Mesenchymal stem cell (in vitro differentiated cells and primary cell): ENCODE measurements at places on chromosomes 6 and 20.
A peak's percentile ranks its signal among the peaks of the same experiment; 100 is the strongest.

- no peak for DNase-seq
These were observed 841.1 kb upstream of the MANEA start for GRCh38 chr6:94736236-94736635.

- no peak for DNase-seq
These were observed 2.8 kb downstream of the RTN4IP1 start for GRCh38 chr6:106626485-106626884.

GRCh38 chr6:137165375-137166246 lies 7.8 kb downstream of the IL22RA2 start:
- DNase-seq = no peak

GRCh38 chr20:37276494-37277252 lies 12.8 kb upstream of the MANBAL start:
- peak; percentile 51 for DNase-seq

DNA sequence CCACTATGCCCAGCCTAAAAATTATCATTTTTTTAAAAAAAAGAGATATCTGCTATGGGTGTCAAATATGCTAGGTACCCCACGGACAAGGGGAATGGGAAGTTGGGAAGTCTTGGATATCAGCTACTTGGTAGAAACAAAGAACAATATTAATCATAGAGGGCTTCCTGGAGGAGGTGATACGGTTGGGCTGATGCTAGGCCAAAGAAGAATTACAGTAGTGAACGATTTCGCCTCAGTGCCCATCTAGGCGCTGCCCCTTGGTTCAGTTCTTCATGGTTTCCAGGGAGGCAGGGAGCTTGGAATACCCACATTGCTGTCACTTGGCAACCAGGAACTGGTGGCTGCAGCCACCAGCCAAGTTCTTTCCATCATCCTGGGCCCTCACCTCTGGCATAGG lies 5.5 kb upstream of the PSMF1 start:
- DNase-seq = no peak

- DNase-seq = no peak
These were observed 441.2 kb upstream of the DEFB115 start for GRCh38 chr20:30816182-30816645.

DNA sequence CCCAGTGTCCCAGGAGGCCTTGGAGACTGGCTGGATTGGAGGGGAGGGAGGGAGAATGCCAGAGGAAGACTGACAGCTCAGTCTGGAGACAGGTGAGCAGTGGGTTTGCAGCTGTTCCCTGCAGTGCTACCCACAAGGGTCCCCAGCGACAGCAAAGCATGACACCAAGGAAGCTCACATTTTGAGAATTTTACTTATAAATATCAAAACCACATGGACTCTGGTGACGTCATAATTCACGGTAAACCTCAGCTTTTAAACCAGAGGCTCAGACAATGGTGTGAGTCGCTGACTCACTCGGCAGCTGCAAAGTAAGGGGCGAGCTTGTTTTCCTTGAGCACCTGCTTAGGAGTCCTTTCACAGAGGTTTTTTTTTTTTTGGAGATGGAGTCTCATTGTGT lies 65.2 kb downstream of the THBS2 start:
- peak; percentile 42 for DNase-seq

- DNase-seq = no peak
These were observed 70.0 kb downstream of the HDDC2 start for GRCh38 chr6:125231574-125232343.

- no peak for DNase-seq
These were observed 157.8 kb downstream of the OR2B2 start for GRCh38 chr6:27754408-27754782.

GRCh38 chr6:35185971-35186370 lies 27.8 kb upstream of the SCUBE3 start:
- DNase-seq = no peak

DNA sequence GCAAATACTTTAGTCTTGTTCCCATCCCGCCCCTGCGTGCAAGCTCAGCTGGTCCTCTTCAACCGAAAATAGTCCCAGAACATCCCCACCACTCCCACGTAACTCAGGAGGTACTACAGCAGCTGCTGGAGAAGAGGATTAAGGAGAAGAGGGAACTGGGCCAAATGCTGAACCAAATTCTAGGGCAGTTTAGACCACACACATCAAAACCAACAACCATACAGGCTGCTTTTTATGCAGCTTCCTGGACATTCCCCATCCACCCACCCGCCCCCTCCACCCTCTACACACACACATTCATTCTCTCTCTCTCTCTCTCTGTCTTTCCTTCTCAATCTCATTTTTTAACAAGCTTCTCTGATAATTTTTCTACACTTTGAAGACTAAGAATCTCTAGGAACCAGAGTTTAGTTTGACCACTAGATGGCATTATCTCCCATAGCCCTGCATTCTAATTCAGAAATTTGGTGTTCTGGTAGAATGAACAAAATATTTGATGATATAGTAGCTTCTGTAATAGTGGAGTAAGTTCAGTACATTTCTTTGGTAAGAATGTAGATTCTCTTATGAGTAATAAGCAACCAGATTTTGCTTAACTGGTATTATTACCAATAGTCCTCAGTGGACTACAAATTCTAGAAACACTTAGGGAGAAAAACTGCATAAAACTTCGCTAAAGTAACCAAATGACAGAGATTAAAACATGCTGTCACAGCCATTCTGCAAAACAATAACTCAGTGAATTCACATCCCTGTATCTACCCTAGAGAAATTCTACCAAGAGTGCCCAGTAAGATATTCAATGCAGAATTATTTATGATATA lies 52.1 kb upstream of the BEND6 start:
- peak; percentile 46 for DNase-seq

DNA sequence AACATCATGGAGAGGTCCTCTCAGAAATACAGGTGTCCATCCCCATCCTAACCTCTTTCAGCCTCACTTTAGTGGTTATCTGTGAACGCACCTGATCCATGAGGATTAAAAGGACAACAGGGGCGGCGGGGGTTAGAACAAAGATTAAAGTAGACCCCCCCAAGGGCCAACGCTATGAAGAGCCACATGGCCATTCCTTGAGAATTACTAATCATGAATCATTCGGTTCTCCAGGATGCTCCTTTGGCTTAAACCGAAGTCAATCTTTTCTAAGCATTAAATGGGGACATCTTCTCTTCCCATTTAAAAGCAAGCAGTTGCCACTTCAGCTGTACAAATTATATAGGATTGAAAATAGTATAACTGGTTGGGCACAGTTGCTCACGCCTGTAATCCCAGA lies 212.4 kb downstream of the GMPR start:
- DNase-seq = no peak

- no peak for DNase-seq
These were observed 20.5 kb downstream of the DNAJC5 start for GRCh38 chr20:63915471-63915870.

DNA sequence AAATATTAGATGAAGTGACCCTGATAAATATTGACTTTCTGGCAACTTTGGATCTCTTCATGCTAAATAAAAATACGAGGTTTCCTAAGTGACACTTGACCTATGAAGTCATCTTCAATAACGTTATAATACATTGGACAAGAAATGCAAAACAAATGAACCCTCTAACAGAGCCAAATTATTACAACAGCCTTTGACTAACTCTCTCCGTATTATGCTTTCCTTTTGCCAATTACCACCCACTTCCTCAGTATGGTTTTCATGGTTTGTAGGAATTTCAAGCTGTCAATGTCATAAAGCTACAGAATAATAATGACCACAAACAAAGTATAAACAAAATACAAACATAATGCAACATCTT lies 210.5 kb downstream of the MOXD1 start:
- DNase-seq = peak; percentile 61

DNA sequence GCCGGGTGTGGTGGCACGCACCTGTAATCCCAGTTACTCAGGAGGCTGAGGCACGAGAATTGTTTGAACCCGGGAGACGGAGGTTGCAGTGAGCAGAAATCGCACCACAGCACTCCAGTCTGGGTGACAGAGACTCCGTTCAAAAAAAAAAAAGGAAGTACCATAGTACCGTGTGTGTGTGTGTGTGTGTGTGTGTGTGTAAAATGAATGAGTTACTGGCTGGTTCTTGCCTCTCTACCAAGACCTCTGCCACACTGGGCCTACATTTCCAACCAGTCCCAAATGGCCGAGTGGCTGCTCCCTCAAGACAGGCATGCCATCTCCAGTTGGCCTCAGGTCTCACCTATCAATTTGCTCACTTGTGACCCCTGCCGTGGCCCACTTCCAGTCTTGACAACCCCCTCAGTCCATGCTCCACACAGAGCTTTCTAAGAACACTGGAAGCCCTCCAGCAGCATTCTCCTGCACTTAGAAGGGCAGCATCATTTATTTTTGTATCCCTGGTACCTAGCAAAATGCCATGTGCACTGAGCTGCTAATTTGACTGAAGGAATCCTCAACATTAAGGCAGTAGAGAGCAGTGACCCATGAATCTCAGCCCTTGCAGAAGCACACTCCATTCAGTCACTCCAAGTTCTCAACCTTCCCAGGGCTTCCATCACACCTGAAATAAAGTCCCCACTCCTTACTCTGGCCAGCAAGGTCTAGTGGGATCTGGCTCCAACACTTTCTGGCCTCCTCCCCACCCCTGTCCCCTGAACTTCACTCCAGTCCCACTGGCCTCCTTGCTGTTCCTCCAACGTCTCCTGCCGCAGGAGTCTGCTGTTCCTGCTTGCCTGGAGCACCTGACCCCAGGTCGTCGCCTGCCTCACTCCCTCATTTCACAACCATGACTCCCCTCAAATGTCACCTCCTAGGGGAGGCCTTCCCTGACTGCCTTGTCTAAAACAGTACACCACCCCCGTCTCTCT lies 29.9 kb downstream of the COX4I2 start:
- DNase-seq = no peak

DNA sequence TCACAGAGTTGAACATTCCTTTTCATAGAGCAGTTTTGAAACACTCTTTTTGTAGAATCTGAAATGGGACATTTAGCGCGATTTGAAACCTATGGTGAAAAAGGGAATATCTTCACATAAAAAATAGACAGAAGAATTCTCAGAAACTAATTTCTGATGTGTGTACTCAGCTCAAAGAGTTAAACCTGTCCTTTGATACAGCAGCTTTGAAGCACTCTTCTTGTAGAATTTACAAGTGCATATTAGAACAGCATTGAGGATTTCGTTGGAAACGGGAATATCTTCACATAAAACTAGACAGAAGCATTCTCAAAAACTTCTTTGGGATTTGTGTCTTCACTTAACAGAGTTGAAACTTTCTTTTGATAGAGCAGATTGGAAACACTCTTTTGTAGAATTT lies 650.7 kb upstream of the ZNF337 start:
- no peak for DNase-seq

GRCh38 chr6:40484066-40484465 lies 103.1 kb downstream of the LRFN2 start:
- no peak for DNase-seq

DNA sequence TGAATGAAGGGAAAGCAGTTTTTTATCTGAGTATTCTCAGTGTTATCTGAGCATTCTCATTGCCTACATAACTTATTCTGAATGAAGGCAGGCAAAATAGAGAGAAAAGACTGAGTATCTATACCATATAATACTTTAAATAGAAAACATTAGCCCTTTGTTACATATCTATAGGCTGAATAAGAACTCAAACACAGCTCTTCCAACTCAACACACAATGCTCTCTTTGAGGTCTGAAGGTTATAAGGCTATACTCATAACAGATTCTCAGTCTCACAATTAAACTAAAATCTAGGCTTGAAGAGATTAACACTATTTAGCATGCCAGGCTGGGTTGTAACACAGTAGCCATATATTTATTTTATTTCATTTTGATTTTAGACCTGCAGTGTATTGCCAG lies 56.9 kb downstream of the EYS start:
- no peak for DNase-seq

GRCh38 chr20:5652626-5653553 lies 97.3 kb upstream of the SHLD1 start:
- peak; percentile 41 for DNase-seq

GRCh38 chr20:33578510-33578909 lies 83.6 kb upstream of the C20orf144 start:
- no peak for DNase-seq

- no peak for DNase-seq
These were observed 161.5 kb downstream of the PLCB4 start for GRCh38 chr20:9230406-9230805.

- DNase-seq = no peak
These were observed 139.8 kb downstream of the KHDC1L start for GRCh38 chr6:73085443-73085871.

GRCh38 chr6:122472022-122472340 lies 374 bp upstream of the SERINC1 start:
- DNase-seq = no peak

DNA sequence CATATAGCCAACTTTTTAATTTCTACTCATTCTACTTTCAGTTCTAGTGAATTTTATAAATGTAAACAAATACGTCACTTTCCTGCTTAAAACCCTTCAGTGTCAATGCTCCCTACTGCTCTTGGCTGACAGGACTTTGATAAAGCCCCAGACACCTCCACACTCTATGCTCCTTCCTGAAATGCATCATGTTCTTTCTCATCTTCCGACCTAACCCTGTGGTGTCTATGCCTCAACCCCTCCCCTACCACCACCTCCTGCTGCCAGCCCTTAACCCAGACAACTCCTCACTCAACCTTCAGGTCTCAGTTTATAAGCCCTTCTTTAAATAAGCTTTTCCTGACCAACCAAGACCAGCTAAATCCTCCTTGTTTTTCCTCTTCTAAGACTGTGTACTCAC lies 19.1 kb downstream of the TLDC2 start:
- DNase-seq = no peak

- DNase-seq = no peak
These were observed 166.4 kb upstream of the UST start for GRCh38 chr6:148580442-148580841.

- no peak for DNase-seq
These were observed 37.1 kb upstream of the FILIP1 start for GRCh38 chr6:75530696-75531095.

GRCh38 chr6:168615837-168616236 lies 174.9 kb downstream of the SMOC2 start:
- no peak for DNase-seq

DNA sequence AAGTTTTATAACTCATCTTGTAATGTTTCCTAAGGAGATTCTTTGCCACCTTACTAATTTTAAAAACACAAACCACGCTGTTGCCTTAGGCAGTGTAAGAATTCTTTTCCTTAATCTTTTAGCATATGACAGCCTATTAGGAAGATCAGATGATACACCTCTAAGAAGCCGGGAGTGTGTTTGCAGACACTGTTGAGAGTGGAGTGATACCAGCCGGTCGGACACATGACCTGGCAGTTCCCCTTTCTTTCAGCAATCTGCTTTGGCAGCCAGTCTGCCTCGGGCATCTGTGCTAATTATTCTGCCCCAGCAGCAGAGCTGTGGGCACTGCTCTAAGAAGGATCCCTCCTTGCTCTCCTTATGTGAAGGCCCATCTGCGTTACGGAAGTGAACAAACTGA lies 50.9 kb downstream of the PLCB4 start:
- DNase-seq = no peak
